ENCODE measurements at places on chromosomes 1 and 21. TPM values are rescaled to one million over a fixed set of nuclear protein-coding genes. Genes with fewer than 3 reads are reported as not detected.

Gene SELP
- total RNA-seq = not detected

Gene CD1D
- 0.08 TPM for total RNA-seq

Gene PRR9
- total RNA-seq = not detected

Gene SPRR2E
- not detected for total RNA-seq

Gene STYXL2
- not detected for total RNA-seq

Gene IGFN1
- total RNA-seq = 0.74 TPM

Gene CKS1B
- 338 TPM for total RNA-seq

Gene KCNJ6
- 4.3 TPM for total RNA-seq
